Left hindlimb (tissue), 1 donor: ENCODE measurements at places on chromosomes 16 and 17.
A peak's percentile ranks its signal among the peaks of the same experiment; 100 is the strongest.

- no peak for DNase-seq
Measured at GRCh38 chr16:23871924-23872323, 36.1 kb downstream of the PRKCB start.

DNA sequence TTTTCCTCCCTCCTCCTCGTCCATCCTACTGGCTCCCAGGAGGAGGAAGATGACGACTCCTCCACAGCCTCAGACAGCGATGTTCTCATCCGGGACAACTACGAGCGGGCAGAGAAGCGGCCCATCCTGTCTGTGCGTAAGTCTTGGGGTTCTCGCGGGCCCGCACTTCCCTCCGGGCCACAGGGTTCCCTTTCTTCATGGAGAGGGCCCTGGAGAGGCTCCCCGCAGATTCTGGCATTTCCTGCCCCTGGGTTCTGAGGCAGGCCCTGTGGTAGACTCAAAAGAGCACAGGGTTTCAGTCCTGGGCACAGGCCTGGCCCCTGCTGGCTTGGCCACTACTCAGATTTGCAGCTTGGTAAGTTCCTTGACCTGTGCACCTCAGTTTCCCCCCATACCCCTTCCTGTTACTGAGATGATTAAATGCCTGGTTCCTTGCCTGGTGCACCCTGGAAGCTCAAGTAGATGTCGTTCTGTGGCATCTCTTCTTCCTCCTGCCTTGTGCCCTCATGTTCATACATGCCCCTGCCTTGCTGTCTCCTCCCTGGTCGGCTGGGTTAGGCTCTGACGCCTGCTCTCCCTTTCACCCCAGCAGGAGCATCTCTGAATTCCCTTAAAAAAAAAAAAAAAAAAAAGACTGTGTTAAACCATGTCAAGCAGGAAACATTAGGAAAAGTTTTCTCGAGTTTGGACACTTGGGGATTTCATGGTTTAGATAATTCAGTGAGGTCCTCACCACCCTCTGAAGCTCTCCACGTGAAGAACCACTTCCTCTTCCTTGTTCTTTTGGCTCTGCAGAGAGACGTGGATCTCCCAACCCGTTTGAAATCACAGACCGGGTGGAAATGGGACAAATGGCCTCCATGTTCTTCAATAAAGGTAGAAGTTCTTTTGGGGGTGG lies 14.3 kb upstream of the NAT9 start:
- DNase-seq = no peak

DNA sequence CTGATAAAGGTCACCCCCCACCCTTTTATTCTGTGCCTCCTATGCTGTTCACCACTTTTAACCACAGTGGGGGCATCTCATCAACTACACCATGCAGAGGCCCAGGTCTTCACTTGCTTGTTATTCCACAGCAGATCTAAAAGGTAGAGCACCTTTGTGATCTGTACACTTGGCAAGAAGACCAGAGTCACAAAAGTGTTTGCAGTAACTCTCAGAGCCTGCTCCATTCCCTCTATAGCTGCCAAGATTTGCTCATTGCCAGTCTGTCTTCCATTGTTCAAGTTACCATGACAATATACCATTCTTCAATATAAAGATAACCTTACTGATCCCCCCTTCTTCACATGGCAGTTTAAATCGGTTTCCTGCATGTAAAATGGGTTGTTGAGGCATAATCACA lies 180.0 kb downstream of the TOX3 start:
- DNase-seq = no peak

GRCh38 chr16:53018834-53019416 lies 33.8 kb downstream of the CHD9NB start:
- no peak for DNase-seq

GRCh38 chr17:75034236-75034908 lies 12.4 kb downstream of the ATP5PD start:
- peak; percentile 93 for DNase-seq

GRCh38 chr17:68592682-68593641 lies 8.2 kb downstream of the FAM20A start:
- DNase-seq = peak; percentile 86

DNA sequence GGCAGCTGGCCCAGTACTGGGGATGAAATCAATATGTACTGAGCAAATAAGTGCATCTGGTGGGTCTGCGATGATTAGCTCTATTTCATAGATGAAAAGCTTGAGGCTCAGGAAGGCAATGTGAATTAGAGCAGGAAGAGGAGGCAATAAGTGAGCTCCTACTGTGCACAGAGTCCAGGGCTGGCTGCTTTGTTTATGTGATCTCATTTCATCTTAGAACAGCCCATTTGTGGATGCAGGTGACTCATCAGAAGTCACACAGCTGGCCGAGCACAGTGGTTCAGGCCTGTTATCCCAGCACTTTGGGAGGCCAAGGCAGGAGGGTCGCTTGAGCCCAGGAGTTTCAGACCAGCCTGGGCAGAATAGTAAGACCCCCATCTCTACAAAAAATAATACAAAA lies 7.1 kb downstream of the TMEM114 start:
- no peak for DNase-seq

- peak; percentile 38 for DNase-seq
Measured at GRCh38 chr16:29962344-29962994, 590 bp downstream of the TMEM219 start.

DNA sequence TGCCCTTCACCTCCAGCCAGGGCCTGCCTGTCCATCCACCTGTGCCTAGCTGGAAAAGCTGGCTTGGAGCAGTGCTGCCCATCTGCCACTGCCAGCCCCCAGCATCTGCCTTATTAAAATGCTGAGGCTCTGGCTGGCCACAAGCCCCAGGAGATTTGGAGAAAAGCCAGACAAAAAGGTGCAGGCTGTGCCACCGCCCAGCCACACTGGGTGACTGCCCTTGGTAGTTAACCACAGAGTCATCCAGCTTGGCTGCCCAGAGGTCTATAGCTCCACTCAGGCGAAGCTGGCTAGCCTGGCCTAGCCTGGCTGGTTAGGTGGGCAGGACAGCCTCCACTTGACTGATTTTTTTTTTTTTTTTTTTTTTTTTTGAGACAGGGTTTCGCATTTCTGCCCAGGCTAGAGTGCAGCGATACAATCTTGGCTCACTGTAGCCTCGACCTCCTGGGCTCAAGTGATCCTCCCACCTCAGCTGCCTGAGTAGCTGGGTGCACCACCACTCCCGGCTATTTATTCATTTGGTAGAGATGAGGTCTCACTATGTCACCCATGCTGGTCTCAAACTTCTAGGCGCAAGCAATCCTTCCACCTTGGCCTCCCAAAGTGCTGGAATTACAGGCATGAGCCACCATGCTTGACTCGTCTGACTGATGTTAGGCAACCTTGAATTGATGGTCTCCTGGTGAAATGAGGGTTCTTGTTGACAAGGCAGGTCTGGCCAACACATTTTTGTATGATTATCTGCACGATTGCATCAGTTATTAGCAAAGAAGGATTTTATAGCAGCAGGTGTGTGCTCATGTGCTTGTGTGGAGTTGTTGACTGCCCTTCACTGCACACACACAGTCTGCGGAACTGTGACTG lies 103.8 kb downstream of the RAB11FIP4 start:
- no peak for DNase-seq

DNA sequence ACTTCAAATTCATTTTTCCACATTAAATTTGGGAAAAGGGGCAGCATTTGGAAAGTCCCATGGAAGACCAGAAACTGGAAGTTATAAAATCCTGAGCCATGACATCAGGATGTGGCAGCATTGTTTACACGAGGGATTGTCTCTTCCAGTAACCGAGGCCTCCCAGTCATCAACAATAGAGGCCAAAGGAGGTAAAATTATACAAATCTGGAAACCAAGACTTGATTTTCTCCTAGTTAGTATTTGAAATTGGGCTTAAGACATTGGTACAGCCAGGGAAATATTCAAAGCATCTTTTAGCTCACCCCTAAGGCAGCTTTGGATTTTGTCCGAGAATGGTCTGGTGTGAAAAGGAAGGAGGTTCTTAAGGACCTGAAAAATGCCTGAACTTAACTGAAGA lies 251.6 kb upstream of the FOXF1 start:
- no peak for DNase-seq

DNA sequence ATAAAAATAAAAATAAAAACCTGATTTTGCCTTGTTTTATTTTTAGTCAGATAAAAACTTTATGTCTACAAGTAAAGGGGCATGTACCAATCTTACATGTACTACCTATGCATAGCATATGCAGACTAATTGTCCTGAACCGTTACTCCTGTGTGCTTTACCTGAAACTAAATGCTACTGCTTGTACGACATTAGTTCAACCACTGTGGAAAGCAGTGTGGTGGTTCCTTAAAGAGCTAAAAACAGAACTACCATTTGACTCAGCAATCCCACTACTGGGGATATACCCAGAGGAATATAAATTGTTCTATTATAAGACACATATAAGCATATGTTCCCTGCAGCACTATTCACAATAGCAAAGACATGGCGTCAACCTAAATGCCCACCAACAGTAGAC lies 426.0 kb upstream of the PMFBP1 start:
- no peak for DNase-seq

DNA sequence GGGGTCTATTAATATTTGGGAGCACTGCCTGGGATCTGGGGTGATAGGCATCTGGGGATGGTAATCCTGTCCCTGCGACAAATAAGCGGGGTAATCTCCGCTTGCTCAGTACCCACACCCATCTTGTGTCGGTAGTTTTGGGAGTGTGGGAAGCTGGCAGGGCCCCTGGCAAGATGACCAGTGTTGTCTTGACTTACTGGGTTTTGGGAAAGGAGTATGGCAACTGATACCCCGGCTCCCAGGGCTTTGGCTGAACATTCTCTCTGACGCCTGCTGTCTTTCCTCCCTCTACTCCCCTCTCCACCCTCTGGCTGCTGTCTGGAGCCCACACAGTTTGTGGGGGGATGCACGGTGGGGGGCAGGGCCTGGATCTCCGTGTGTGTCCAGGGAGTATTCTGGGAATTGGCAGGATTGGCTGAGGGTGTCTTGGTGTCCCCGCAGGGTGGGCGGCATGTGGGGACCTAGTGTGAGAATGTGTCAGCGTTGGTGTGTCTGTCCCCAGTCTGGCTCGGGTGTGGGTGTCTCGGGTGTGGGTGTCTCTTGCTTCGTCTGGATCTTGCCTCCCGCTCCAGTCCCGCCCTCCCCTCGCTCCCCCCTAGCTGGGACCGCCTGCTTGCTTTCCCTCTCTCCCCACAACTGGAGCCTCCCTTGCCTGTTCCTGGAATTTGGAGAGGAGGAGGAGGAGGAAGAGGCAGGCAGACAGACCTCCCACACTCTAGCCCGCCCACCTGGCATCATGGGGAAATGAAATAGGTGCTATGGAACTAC lies 12.0 kb downstream of the RARA start:
- DNase-seq = peak; percentile 94

DNA sequence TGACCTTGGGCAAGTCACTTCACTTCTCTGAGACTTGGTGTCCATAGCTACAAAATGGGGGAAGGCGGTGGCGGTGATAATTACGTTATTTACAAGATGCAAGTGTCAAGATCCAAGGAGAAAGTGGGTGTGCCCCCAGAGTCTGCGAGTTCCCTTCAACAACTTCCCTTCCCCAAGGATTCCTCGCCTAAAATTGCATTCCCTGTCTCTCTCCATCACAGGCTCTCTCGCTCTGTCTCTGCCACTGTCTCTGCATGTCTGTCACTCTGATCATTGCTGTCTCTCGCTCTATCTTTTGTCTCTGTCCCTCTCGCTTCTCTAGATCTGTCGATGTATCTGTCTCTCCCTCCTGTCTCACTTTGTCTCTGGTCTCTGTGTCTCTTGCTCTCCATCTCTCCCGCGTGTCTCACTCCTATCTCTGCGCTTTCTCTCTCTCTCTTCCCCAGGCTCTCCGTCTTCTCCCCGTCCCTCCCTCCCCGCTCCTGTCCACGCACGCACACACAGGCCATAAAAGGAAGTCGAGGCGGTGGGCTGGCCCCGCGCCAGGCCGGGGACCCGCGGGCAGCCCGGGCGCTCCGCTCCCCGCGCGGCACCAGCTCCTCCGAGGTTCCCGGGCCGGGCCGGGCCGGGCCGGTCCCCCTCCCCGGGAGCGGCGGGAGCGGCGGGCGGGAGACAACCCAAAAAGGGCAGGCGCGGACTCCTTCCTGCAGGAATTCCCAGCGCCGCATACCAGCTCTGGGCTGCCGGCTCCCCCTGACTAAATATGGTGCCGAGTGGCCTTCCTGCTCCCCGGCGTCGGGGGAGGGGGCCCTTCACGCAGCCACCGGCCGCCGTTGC lies 1.1 kb upstream of the MYH11 start:
- DNase-seq = peak; percentile 51

DNA sequence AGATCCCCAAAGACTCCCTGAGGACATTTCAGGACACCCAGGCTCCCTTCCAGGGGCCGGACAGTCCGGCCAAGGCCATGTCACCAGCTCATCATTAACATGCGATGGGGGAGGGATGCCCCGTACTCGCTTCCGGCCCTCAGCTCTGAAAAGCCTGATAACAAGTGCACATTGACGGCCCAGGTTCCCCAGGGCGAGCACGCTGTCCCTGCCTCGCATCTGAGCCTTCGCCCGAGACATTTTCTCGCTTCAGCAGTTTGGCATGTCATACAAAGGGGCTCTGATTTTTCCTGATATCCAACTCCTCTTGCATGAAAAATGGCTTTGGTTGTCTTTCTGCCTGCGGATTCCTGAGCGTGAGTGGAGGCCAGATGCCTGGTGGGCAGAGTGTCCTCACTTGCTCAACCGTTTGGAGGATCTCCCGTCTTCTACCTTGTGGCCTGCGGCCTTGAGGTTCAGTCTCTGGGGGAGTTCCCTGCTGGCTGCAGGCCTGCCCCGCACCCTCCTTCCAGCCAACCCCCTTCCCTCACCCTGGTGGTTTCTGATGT lies 14.1 kb downstream of the CACNG4 start:
- no peak for DNase-seq

GRCh38 chr16:26530584-26531289 lies 536.0 kb upstream of the C16orf82 start:
- no peak for DNase-seq

DNA sequence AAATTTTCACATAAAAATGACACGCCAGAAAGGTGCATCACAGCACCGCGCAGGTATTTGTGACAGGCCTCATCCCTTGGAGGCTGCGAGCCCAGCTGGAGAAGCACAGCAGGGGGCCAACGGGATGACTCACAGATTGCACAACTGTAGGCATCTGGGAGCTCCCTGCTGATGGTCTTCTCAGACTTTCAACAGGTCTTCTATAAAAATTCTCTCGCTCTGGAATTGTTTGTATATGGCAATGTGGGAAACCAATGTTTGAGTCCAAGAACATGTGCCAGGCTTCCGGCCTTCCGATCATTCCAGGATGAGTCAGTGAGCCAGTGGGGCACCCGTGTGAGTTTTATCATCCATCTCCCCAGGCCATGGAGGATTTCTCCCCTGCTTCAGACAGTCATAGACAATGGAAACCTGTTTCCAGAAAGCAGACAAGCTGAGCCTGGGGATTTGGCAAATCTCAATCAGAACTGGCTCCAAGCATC lies 24.1 kb upstream of the ADORA2B start:
- DNase-seq = no peak

- no peak for DNase-seq
Measured at GRCh38 chr16:49010879-49011278, 270.8 kb downstream of the CBLN1 start.

DNA sequence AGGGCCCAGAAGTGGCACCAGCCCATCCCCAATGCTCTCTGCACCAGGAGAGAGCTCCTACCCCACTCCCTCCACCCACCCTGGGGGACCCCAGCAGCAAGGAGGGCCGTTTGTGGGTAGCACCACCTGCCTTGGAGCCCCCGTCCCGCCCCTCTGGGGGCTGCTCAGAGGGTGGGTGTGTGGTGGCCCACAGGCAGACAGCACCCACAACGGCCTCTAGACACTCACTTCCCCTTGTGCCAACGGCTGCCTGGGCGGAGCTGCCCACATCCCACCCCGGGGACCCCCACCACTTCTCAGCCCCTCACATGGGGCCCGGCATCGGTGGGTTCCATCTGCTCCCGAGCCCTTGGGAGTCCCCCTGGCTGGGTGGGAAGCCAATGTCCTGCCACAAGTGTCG lies 33.3 kb downstream of the BAHCC1 start:
- DNase-seq = no peak
